Left kidney (tissue), 8 donors: ENCODE measurements at places on chromosomes 3 and 15. TPM values are rescaled to one million over a fixed set of nuclear protein-coding genes. Genes with fewer than 3 reads are reported as not detected.

Gene GOLGA8G
- polyA plus RNA-seq = 0.08 TPM

GRCh38 chr3:112097378-112097777 lies 11.2 kb downstream of the C3orf52 start:
- no peak for DNase-seq

Gene ZKSCAN7
- polyA plus RNA-seq = 19.4 TPM

DNA sequence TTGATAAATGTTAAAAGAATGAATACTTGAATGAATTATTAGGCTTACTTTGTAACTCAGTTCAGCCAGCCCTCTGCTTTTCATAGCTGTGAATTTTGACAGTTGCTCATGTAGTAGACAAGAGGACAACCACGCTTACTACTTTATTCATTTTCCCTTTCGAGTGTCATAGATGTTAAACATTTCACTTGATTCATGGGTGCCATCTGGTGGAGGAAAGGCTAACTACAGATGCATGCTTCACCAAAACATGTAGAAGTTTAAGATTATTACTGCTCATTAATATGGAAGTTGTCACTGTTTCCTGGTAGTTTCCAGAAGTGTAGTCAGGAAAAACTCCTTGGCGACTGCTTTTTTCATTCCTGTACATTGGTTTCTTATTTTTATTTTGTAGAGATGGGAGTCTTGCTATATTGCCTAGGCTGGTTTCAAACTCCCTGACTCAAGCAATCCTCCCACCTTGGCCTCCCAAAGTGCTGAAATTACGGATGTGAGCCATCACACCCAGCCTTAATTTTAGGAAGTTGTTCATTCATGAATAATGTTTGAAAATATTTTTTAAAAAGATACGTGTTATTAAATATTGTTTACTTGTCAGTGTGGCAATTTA lies 163.2 kb downstream of the B3GALNT1 start:
- peak; percentile 75 for DNase-seq

Gene MORC1
- polyA plus RNA-seq = 0.57 TPM

- no peak for DNase-seq
These were observed 252.5 kb downstream of the CDIN1 start for GRCh38 chr15:36831904-36832287.
